ENCODE measurements at places on chromosomes 5 and 9.

DNA sequence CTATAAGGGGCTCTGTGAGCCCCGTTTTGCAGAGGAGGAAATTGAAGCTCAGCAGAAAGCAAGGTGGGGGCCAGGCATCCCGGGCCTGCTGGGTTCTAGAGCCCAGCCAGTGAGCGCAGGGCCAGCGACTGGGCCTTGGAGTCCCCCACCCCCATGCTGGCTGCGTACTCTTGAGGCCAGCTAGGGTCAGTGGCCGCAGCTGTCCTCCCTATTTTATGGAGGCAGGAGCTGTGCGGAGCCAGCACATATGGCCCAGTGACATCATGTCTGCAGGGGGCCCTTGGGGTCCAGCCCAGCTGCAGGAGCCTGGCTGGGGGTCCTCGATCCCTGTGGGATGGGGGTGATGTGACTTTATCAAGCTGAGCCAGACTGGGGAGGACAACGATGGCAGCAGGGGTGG lies 71.3 kb downstream of the HMCN2 start:
- DNase-seq, result no peak

GRCh38 chr9:135961811-135962695 lies 880 bp upstream of the UBAC1 start:
- DNase-seq, result no peak

GRCh38 chr9:95733741-95734666 lies 141.5 kb upstream of the ERCC6L2 start:
- no peak for DNase-seq

DNA sequence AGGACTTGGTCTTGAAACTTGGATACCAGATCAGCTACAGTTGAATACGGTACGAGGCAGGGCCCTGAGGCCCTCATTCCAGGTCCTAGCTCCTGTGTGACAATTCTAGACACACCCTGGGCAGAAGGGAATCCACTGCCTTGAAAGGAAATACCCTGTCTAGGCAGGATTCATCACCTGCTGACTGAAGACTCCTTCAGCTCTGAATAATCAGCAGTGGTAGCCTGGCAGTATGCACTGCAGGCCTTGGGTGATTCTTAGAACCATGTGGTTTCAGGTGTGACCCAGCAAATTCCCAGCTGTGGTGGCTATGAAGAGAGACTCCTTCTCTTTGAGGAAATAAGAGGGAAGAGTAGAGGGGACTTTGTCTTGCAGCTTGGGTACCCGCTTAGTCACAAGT lies 17.2 kb upstream of the EFNA5 start:
- no peak for DNase-seq

- no peak for DNase-seq
These were observed 150.9 kb downstream of the NR2F1-AS1 start for GRCh38 chr5:93430118-93430517.

- no peak for DNase-seq
These were observed 31.5 kb downstream of the SLC6A3 start for GRCh38 chr5:1413611-1414241.

- no peak for DNase-seq
These were observed 1.8 kb upstream of the NTRK2 start for GRCh38 chr9:84667571-84668195.

- no peak for DNase-seq
These were observed 10.5 kb downstream of the PTTG1 start for GRCh38 chr5:160432196-160432595.

DNA sequence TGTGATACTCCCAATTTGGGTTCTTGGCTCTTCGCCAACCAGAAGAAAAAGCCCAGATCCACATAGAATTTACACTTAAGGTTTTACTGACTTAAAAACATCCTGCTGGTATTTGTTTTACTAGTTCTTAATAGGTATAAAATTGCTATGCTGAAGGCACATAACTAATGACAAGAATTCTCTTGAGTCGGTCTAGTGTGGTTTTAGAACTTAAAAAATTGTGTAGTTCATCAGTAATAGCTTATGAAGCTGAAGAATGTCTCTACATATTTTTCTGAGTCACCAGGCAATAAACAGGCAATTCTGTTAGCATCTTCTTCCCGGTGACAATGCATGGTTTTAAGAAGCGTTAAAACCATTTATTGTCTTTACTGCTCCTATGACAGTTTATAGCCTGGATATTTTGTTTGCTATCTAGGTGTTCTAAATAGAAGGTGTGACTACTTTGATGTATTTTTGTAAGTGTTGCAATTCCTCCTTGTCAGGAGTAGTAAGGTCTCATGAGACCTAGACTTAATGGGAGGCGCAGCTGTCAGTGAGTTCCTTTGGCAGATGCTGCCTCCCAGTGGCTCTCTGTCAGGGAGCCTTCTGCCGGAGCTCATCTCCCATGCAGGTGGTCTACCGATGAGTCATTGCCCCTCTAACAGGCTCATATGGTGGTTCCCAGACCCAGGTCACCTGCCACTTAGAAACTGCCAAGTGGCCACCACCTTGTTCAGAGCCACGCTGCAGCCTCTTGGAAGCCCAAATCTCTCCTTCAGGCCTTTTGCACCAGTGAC lies 173.8 kb downstream of the MAST4 start:
- DNase-seq, result no peak

DNA sequence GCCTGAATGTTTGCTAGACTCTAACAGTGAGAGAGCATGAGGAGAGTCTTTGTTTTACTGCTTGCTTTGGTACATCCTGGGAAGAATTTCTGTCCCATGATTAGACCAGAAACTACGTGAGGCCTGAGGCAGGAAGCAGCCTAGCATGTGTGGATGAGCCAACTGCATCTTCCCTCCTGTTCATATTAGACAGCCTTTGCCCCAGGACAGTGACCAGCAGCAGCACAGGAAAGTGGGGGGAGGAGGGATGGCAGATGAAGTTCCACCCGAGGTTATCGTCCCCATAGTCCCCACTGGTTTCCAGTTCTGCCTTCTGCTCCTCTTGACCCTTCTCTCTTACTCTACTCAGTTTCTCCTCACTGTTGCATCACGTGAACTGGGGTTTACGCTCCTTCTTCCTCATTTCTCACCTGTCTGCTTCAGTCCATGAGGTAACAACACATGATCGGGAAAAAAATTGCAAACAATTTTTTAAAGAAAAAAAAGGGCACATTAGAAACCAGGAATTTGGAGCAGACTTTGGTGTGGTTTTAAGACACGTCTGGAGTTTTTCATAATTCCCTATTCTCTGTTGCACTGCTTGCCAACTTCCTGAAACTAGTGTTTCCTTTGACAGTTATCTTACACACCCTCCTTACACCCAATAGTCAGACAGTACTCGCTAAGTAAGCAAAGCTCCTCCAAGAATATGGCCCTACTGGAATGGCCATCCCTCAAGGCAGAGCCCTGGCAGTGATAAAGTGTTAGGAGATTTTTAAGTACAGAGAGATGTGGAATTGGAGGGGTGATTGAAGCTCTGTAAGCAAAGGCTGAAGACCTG lies 84.1 kb downstream of the SNX18 start:
- DNase-seq, result no peak

DNA sequence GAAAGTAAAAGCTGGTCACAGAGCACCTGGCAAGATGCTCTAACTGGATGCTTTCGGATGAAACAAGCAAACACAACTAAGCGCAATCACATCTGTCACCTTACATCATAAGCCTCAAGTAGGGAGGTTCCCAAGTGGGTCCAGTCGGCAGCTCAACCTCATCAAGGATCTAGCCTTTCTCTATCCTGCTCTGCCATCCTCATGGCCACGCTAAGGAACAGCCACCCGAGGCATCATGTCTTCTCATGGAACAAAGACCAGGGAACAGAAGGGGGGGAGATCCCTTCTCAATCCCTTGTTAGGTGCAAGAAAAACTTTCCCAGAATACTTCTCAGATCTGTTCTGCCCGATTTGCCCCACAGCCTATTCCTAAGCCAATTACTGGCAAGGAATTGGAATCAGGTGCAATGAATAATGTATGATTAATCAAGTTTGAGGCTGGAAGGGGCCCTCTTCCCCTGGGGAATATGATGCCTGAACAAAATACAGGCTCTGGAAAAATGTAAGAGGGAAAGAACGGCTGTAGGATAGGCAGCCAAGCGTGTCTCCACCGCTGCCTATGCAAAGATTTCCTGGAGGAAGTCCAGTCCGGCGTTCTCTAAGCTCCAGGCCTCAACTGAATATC lies 1.3 kb upstream of the HABP4 start:
- no peak for DNase-seq

GRCh38 chr5:72834924-72835323 lies 18.5 kb downstream of the TNPO1 start:
- DNase-seq, result no peak

Data from nucleus accumbens (tissue), 56 donors.